ENCODE measurements at places on chromosomes 12 and 14. TPM values are rescaled to one million over a fixed set of nuclear protein-coding genes. Genes with fewer than 3 reads are reported as not detected.

DNA sequence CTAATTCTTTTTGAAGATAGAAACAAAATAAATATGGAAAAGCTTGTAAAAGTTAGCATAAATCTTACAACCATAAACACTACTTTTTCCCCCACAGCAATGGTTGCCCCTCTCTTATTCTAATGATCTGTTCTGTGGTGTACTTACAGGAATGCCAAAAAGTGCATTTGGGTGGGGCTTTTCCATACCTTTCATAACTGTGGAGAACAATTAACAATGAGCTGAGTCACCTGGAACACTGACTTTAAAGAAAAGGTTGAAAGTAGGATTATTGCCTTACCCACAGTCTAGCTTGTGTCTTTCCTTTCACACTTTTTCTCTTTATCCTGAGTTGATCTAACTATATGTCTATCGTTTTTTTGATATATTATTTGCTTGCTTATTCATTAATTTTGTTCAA lies 86.9 kb downstream of the TPH2 start:
- DNase-seq: no peak

- DNase-seq: no peak
These were observed 580.1 kb upstream of the SEL1L start for GRCh38 chr14:82113710-82114109.

GRCh38 chr12:120821878-120822277 lies 82.3 kb downstream of the SPPL3 start:
- DNase-seq: no peak

GRCh38 chr12:19485240-19485639 lies 45.9 kb downstream of the AEBP2 start:
- DNase-seq: no peak

- DNase-seq: no peak
These were observed 165.5 kb downstream of the SLC38A4 start for GRCh38 chr12:46660276-46660675.

Gene KRAS
- total RNA-seq: 33.7 TPM

Gene DIO2
- total RNA-seq: not detected

Gene CCDC177
- total RNA-seq: not detected

Gene DEPDC4
- 2.0 TPM for total RNA-seq
